Cerebellar nuclear complex (tissue), 1 donor: ENCODE measurements at places on chromosomes 1 and 21.

GRCh38 chr21:22083899-22084298, 1085.7 kb downstream of the NCAM2 start:
- DNase-seq, result no peak

- no peak for DNase-seq
These were observed 30.2 kb downstream of the CHAF1B start for GRCh38 chr21:36415375-36415774.

DNA sequence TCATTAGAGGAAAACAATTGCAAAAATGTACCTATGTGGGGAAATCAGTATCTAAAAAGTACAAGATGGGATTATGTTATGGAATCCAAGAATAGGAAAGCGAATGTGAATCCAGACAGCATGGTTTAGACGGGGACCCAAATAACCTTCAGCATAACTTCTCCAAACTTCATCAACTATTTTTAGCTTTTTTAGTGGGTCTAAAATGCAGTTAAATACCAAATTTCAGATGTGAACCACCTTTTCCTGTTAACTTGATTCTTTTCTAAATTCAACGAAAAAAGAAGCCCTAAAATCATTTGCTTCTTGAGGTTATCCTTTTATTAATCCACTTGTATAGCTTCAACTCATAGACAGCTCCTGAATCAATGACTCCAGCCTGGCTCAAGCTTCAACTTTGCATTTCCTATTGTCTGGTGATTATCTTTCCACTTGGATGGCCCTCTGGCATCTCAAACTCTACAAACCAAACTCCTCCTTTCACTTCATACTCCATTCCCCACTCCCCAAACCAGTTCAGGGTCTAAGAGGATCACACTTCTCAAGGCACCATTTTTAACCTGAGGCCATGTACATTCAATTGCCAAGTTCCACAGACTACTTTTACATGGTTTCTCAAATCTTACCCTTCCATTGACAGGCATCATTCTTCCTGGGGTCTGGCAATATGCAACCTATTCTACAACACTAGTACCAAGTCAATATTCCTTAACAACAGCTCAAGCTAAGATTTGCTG, 7.4 kb downstream of the ERRFI1 start:
- no peak for DNase-seq

GRCh38 chr1:156502391-156502893, 1.9 kb upstream of the MEF2D start:
- DNase-seq, result no peak

GRCh38 chr1:243452092-243452491, 196.3 kb downstream of the SDCCAG8 start:
- no peak for DNase-seq

DNA sequence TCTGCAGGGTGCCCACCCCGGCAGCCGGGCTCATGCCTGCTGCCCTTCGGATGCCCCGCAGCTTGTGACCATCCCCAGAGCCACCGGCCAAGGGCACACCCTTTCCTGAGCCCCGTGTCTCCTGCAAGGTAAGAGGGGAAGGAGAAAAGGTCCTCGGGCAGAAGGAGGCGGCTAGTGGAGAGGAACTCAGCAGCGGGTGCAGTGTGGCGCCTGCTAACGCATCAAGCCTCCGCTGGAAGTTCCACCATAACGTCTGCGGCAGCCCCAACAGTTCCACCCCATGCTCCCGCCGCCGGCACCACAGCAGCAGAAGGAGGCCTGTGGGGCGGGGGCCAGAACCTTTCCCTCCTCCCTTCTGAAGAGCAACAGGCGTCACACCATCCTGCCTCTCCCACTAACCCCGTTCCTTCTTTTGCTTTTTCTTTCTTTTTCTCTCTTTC, 990 bp downstream of the VWA5B1 start:
- DNase-seq, result no peak

DNA sequence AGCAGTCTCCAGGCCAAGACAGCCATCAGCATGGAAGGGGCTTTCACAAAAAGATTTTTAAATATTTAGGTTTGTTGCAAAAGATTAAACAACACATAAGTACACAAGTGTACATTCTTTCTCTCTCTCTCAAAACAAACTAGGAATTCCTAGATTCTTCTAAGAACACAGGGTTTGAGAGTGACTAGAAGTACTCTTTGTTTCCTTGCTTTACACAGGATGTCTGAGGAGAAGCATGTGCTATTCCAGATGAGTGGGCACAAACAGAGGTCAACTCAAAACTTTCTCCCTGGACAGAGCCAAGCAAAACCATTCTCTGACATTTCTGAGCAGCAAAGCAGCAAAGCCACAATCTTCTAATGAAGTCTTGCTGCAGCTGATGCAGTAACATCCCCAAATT, 210.6 kb upstream of the HOOK1 start:
- no peak for DNase-seq

DNA sequence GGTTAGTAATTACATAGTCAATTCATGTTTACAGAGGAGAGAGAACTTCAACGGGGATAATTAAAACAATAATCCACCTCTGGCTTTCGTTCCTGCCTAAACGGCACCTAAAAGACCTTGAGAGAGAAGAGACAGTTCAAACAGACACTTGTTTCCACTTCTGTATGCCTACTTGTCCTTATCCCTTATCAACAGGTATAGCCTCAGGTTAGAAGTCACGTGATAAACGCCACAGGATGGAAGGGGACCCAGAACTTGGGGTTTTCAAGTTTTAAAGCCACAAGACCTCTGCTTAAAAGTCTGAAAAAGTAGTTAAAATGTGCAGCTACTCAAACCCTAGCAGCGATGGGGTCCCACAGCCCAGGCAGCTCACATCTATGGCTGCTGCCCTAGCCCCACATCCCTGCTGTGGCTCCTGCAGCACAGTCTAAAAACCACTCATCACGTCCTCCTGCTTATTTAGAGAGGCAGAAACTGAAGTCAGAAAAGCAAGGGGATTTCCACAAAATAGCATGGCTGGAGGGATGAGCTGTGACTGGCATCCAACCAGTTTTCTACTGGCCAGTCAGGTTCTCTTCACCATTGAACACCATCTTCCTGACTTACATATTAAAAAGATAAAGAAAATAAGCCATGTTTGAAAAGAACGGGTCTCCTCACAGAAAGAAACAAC, 51.2 kb upstream of the SEC16B start:
- DNase-seq, result no peak

DNA sequence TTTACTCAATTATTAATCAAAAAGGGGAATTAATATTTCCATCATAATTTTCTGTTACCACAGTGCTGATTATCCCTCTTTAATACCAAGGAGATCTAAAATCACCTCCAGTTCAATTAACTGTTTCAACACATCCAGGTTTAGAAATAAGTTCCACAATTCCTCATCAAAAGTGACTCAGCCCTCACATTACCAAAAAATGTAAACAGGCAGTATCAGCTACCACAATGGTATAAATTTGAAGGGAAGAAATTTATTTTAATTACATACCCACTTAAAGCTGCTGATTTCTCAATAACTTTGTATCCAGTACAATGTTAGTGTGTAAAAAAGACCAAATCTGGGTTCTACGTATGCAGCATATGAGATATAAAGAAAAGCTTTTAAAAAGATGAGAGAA, 51.9 kb downstream of the EIF4G3 start:
- no peak for DNase-seq

DNA sequence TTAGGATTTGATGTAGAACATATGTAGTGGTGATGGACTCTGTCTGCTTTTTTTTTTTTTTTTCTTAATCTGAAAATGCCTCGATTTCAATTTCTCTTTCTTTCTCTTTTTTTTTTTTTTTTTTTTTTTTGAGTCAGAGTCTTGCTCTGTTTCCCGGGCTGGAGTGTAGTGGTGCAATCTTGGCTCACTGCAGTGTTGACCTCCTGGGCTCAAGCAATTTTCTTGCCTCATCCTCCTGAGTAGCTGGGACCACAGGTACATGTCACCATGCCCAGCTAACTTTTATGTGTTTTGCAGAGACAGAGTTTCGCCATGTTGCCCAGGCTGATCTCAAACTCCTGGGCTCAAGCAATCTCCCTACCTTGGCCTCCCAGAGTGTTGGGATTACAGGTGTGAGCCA, 17.4 kb downstream of the MAST2 start:
- no peak for DNase-seq
